ENCODE measurements at places on chromosomes 5 and 9.

DNA sequence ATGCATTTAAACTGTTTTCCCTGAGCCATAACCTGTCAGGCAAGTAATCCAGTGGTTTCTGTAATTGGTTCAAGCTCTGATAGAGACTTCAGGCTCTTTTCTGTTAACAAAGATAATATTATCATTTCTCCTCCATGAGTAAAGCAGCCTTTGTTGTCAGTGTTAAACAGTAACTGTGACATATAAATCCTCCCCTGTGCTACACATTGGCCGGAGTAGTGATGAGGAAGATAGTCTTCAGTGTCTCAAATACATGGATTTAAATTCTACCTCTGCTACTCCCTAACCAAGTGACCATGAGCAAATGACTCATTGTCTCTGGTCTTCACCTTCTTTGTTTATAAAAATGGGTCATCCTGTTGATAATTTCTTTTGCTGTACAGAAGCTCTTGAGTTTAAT, 615.5 kb upstream of the CHD1 start:
- DNase-seq = no peak

- DNase-seq = no peak
Observed at GRCh38 chr9:120383611-120383998, 196.4 kb downstream of the CDK5RAP2 start.

- no peak for DNase-seq
Observed at GRCh38 chr5:150641006-150641570, 628 bp downstream of the SYNPO start.

- DNase-seq = no peak
Observed at GRCh38 chr5:173971681-173972345, 17.2 kb upstream of the C5orf47 start.

GRCh38 chr5:61658592-61659008, 326.5 kb downstream of the ZSWIM6 start:
- peak; percentile 72 for DNase-seq

Measured in CD8-positive, alpha-beta T cell (primary cell).